AG08396 (cell line): ENCODE measurements at places on chromosomes 11 and 22.
A peak's percentile ranks its signal among the peaks of the same experiment; 100 is the strongest.

- DNase-seq: peak; percentile 51
These were observed 545 bp upstream of the TIRAP start for GRCh38 chr11:126282361-126282735.

- no peak for DNase-seq
These were observed 64.6 kb downstream of the CTTN start for GRCh38 chr11:70462818-70463477.

- DNase-seq: no peak
These were observed 28.5 kb downstream of the ARHGAP1 start for GRCh38 chr11:46671958-46672315.

DNA sequence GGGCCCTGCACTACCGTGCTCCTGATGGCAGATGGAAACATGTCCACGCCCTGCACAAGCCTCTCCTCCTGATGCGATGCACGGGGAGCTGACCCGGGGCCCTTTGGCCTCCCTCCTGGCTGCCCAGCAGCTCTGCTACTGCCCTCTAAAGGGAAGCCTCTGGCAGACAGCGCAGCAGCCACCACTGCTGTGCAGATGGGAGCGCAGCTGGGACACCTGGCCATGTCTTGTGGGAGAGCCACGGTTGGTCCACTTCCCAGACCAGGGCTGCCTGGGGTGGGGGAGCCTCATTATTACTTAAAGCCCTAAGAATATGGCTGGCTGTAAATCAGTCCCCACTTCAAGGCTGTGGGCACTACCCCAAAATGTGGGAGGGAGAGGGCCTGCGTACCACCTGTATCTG lies 38.3 kb downstream of the TBX1 start:
- no peak for DNase-seq

- DNase-seq: no peak
These were observed 90.3 kb downstream of the TMPRSS5 start for GRCh38 chr11:113615773-113616172.

DNA sequence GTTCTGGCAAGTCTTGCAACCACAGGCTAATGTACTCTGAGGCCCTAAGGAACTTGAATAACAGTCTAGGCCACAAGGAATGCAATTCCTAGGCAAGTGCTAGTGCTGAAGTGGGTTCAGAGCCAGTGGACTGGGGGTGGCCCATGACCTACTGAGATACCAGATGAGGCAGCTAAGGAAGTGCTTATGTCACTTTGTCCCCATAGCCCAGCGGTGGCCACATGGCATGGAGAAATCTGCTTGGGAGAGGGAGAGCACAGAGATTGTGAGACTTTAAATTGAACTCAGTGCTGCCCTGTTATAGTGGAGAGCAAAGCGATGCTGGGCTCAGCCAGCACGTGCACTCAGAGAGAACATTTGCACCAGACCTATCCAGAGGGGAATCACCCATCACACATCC lies 629.5 kb downstream of the JRKL start:
- no peak for DNase-seq

GRCh38 chr11:64643256-64643881 lies 52.3 kb downstream of the SLC22A12 start:
- no peak for DNase-seq

GRCh38 chr22:20573833-20574615 lies 66.6 kb downstream of the MED15 start:
- no peak for DNase-seq

- no peak for DNase-seq
These were observed 2.9 kb upstream of the CYP2R1 start for GRCh38 chr11:14894657-14895598.

DNA sequence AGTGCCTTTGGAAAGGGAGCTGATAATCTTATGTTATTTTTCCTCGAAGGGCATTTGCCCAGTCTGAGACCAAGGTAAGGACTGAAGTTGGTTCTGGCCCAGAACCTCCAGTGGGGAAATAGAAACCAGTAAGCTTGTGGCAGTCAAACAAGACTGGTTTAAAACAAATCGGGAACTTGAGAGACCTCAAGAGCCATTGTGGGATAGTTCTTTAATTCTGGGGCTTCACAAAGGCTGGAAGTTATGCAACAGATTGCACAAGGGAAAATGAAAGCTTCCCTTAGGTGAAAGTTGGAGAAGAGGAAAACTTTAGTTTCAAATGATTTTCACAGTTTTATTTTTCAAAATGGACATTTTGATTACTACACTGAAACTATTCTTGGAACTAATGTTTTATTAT lies 33.5 kb upstream of the RAB38 start:
- DNase-seq: no peak

- no peak for DNase-seq
These were observed 2.0 kb upstream of the EHD1 start for GRCh38 chr11:64880240-64881001.

GRCh38 chr22:48474881-48475280 lies 1352.8 kb downstream of the BRD1 start:
- no peak for DNase-seq

DNA sequence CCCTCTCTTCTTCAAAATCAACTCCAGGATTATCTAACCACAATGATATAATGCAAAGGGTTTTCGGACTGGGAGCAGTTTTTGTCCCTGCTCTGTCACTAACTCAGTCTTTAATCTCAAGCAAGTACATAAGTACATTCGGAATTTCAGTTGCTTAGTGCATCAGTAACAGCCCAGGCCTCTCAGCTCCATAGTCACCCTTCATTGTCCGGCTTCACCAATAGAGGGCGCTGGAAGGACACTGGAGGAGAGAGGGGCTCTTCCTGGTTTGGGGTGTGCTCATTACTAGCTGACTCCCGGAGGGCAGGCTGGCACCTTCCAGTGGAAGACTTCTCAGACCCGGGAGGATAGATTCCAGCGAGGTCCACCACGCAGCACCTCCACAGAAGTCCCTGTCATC lies 90.4 kb upstream of the PDGFD start:
- peak; percentile 3 for DNase-seq

- DNase-seq: no peak
These were observed 15.9 kb downstream of the SMIM38 start for GRCh38 chr11:69171476-69172240.

- no peak for DNase-seq
These were observed 2.2 kb downstream of the PPP2R5B start for GRCh38 chr11:64926689-64927088.

DNA sequence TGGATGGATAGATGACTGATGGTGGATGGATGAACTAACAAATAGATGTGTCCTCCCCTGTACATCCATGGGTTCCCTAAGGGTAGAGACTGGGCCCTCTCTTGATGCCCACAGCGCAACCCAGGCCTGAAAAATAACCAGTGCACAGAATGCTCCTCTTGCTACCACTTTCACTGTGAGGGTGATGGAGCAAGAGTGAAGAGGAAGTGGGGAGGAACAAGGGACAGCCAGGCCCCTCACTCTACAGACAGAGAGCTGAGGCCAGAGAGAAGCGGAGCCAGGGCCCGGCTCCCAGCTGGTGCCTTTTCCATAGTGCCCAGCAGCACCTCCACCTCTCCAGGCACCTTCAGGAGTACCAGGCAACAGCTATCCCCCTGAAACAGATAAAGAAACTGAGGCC lies 67.7 kb downstream of the THAP12 start:
- DNase-seq: no peak

DNA sequence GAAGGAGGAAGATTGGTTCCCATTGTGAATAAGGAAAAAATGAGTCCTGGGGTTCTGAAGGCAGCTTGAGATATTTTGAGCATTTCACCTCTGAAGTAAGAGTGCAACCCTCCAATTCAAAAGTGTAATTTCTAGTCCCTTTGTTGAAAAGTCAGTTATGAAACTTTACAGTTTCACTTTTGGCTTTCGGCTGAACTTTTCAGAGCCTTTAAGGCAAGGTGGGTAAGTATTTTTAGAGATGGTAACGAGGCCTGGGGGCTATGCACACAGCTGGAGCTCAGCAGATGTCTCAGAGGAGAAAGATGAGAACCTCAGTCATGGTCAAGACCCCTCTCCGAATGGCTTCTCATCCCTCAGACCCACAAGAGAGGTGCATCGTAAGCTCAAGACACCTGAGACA lies 267.6 kb downstream of the KIRREL3 start:
- no peak for DNase-seq

DNA sequence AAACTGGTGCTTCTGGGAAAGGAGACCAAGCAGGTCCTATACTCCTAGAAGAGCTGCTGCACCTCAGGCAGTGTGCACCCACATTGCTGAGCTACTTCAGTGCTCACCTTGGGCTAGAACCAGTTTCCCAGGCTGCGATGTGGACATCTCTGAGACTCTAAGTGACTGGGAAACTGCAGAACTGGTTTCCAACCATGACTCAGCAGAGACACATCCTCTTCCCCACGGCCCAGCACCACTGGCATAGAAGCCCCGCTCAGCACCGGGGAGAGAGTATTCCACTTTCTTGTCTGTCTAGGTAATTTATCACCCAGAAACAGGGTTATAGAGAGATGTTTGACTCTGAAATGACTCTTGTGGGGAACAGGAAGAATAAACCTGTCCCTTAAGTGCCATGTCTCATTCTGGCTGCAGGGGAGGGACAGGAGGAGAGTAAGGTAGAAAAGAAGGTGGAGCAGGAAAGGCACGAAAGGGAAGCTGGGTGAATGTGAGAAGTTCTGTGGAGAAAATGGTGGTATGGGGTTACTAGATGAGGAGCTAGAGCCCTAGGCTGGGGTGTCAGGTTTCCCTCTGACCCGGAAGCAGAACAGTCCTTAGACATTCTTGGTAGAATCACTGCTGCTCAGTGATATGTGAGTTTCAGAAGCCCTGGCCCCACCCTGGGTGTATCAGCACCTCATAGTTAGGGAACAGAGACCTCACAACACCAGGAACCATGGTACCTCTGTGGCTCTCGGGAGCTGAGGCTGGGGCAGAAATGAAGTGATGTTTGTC lies 340.4 kb upstream of the NCAM1 start:
- DNase-seq: no peak

DNA sequence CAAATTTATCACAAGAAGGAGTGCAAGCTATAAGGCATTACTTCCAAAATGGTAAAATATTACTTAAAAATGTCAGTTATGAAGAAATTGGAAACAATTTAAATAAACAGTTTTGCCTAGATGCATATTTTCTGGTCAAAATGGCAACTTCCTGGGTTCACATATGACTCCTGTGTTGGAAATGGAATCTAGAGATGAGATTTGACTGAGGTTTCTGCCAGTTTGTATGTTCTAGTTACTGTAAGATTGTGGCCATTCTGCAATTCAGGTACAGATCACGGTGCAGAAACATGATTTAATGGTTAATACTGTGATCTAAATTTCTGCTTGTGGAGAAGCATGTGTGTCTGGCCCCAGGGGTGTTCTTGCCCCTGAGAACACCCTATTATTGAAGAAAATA lies 3.4 kb upstream of the OR4C6 start:
- no peak for DNase-seq

GRCh38 chr11:47784785-47785381 lies 17.7 kb upstream of the FNBP4 start:
- no peak for DNase-seq

DNA sequence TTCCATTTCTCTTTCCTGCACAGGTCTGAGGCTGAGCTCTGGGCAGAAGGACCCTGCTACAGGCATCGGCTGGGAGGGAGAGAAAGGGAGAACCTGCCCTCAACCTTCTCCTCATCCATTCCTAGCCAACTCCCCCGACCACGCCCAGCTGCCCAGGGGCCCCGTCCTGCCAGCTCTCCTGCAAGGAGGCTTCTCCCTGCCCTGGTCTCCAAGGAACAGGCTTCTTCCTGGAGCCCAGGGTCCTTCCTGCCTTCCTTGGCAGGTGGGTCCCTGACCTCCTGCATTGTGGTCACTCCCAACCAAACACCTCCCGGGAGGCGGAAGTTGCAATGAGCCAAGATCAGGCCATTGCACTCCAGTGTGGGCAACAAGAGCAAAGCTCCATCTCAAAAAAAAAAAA lies 12.5 kb upstream of the HMOX1 start:
- no peak for DNase-seq

DNA sequence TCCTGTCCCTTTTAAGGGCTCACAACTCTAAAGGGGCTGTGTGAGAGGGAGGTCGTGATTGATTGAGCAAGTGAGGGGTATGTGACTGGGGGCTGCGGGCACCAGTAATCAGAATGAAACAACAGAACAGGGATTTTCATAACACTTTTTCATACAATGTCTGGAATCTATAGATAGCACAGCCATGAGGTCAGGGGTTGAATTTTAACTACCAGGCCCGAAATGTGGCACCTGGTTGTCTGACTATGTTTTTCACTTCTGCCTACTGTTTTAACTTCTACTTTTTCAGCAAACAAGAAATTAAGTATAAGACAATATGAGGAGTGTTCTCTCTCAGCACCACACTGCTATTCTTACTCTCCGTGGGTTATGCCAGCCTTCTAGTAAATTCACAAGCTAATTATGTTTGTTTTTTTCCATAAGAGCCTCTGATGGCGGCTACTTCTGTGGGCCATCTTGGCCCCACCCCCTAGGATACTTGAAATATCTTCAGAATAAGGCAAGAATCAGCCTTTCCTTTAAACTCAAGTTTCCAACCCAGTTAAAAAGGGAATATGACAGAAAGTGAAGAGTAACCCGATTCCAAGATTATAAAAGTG lies 552.8 kb upstream of the CHORDC1 start:
- no peak for DNase-seq

DNA sequence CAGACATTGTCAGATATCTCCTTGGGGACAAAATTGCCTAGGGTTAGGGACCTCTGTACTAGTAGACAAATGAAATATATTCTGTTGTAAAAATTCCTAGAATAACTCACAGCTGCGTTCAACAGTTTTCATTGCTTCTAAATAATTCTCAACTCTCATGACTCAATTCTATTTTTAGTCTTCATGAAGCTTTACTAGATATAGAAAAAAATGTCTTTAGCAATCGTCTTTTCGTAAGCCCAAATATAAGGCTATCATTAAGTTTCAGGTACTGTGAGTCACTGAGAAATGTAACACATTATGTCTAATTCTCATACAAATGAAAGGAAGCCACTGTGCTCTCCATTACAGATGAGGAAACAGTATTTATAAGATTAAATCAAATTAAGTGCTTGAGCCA lies 6.4 kb downstream of the MMP12 start:
- DNase-seq: no peak

DNA sequence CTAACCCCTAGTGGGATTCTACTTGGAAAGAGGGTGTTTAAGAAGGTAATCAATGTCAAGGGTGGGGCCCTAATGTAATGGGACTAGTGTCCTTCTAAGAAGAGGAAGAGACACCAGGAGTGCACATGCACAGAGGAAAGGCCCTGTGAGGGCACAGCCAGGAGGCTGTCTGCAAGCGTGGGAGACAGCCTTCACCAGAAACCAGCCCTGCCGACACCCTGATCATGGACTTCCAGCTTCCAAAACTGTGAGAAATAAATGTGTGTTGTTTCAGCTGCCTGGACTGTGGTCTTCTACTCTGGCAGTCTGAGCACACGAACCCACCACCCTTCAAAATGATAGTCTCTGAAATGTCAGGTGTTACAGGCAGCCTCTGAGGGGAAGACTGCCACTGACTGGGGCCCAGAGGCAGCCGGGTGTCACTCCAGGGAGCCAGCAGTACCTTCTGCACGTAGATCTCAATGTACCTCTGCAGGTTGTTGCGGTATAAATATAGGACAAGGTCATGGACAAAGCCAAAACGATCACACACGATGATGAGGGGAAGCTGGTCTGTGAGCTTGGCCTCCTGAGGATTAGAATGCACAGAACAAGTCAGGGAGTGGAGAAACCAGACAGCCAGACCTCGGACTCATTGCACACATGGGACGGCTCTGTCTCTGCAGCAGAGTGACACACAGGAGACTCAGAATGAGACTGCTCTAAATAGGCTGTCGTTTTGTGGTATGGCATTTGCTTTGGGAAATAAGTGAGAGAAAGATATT lies 43.9 kb upstream of the SLC25A1 start:
- no peak for DNase-seq

GRCh38 chr22:49565516-49565855 lies 262.2 kb downstream of the BRD1 start:
- DNase-seq: no peak
